Endothelial cell of umbilical vein (primary cell): ENCODE measurements at places on chromosomes 12 and 14. TPM values are rescaled to one million over a fixed set of nuclear protein-coding genes. Genes with fewer than 3 reads are reported as not detected.

- no peak for DNase-seq
Observed at GRCh38 chr12:23535441-23535840, 414.0 kb downstream of the SOX5 start.

GRCh38 chr14:70907176-70907995, at the start of gene PCNX1:
Gene PCNX1 (plus strand): TSS chr14:70907459. CDS start chr14:70907851, 392 bp downstream.
- peak; percentile 79 for DNase-seq

GRCh38 chr14:50677527-50678063, 9.5 kb upstream of the SAV1 start:
- DNase-seq, result peak; percentile 74

- DNase-seq, result peak; percentile 58
Observed at GRCh38 chr14:51776102-51776894, 84.1 kb upstream of the GNG2 start.

DNA sequence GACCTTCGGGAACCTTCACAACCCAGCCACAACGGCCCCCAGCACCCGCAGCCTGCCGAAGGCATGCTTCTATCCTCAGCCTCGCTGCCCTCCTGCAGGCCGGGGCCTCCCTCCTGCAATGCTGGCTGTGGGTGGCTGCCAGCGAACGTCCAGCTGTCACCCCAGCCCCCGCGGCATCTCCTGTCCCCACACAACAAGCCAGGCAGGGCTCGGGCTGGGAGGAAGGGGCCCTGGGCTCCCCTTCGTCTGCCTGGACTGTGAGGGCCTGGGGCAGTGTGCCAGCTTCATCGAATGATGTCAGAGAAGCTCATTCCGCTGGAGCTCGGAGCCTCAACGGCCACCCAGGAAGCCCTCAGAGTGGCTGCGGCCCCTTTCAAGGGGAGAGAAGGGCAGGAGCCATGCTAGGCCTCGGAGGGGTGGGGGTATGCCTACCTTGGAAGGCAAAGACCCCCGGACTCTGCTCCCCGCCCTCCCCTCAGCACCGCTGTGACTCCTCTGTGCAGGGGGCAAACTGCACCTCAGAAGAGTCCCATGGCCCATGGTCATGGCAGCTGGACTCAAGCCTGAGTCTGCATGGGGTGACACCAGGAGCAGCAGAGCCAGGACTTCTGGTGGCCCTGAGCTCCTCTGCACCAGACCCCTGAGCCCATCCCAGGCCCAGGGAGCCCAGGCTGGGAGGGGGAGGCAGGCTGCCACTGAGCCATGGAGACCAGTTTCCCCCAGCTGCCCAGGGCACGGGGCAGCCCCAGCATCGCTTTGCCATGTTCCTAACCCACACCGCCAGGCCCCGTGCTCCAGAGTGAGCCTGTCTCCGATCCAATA, 24.7 kb upstream of the C14orf180 start:
- DNase-seq, result no peak

Gene KRT73
- not detected in 2 replicates for total RNA-seq

- no peak for DNase-seq
Observed at GRCh38 chr14:89621009-89621421, 204.0 kb upstream of the FOXN3 start.

- no peak for DNase-seq
Observed at GRCh38 chr12:25896981-25897380, 61.5 kb upstream of the RASSF8 start.

DNA sequence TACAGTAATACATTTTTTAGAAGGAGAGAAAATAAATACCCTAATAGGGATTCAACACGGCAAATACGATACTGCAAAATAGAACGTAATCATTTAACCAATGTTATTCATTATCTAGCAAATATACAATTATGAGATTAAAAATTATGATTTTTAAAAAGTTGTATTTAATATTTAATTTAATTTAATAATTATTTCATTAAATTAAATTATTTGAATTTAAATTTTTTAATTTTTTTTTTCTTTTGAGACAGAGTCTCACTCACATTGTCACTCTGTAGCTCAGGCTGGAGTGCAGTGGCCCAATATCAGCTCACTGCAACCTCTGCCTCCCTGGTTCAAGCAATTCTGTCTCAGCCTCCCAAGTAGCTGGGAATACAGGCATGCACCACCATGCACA, 42.0 kb downstream of the GXYLT1 start:
- DNase-seq, result no peak

DNA sequence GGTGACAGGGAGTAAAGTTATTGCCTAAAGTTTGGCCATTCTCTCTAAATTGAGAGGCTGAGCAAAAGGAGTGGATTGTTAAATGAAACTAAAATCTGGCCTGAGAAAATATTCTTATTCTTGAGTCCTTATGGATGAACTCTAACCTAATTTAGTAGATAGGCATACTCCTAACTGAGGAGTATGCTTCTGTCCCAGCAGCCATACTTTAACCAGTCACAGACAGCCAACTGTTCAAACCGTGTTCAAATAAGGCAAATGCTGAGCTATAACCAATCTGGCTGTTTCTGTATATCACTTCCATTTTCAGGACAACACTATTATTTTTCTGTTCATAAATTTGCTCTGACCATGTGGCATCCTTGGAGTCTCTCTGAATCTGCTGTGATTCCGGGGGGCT, 75.9 kb upstream of the RERGL start:
- no peak for DNase-seq

- DNase-seq, result no peak
Observed at GRCh38 chr12:125121106-125121505, 55.9 kb downstream of the AACS start.

DNA sequence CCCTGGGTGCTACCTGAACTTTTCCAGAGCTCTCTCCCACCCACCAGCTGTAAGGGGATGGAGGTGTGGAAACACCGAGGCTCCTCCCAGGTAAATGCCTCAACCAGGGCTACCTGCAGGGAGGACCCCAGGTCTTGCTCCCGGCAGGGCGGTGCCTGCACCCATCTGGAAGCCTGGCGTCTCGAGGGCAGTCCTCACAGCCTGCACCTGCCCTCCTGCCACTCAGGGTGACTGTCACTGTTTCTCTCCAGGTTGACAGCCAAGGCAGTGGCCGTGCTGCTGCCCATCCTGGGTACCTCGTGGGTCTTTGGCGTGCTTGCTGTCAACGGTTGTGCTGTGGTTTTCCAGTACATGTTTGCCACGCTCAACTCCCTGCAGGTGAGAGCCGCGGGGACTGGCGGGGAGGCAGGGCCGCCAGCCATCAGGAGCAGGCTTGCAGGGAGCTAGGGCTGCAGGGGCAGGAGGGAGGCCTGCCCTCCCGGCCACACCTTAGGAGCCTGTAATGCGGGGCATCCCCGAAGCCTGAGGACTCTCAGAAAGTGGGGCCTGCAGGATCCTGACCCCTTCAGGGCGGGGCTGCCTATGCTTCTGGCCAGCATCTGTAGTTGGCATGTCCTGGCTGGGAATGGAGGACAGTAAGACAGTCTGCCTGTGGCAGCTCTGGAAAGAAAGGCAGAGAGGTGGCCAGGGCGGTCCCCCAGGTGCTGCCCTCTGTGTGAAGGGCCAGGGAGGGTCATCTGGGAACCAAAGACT, 182.3 kb downstream of the ADGRD1 start:
- no peak for DNase-seq

DNA sequence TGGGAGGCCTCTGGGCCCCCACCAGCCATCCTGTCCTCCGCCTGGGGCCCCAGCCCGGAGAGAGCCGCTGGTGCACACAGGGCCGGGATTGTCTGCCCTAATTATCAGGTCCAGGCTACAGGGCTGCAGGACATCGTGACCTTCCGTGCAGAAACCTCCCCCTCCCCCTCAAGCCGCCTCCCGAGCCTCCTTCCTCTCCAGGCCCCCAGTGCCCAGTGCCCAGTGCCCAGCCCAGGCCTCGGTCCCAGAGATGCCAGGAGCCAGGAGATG, 729 bp upstream of the GAPDH start:
- DNase-seq, result peak; percentile 62

- no peak for DNase-seq
Observed at GRCh38 chr12:114809097-114809496, 125.1 kb upstream of the TBX3 start.

DNA sequence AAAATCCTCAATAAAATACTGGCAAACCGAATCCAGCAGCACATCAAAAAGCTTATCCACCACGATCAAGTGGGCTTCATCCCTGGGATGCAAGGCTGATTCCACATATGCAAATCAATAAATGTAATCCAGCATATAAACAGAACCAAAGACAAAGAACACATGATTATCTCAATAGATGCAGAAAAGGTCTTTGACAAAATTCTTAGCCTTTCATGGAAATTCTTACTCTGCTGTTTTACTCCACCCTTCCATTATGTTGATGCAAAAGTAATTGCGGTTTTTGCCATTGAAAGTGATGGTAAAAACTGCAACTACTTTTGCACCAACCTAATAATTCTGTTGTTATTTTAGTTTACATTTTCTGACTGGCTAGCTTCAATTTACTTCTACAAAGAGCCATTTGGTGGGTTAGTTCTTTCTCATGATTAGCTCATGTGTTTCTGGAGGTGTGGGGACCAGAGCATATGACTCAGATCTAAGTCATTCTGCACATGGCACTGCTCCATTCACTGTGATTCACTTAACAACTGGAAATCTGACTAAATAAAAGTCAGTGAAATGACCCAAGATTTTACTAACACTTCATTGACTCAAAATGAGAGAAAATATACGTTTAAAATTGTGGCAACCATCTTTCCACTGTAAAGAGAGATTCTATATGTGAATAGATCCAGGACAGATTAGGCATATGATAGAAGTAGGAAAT, 99.9 kb downstream of the TMTC3 start:
- peak; percentile 89 for DNase-seq

- DNase-seq, result no peak
Observed at GRCh38 chr12:106883426-106883825, 72.3 kb upstream of the TMEM263 start.

GRCh38 chr14:106788534-106788933, 1262.2 kb downstream of the TMEM121 start:
- no peak for DNase-seq

- DNase-seq, result peak; percentile 36
Observed at GRCh38 chr14:69580009-69580577, 5.4 kb upstream of the CCDC177 start.

- DNase-seq, result no peak
Observed at GRCh38 chr14:65186951-65187350, 84.6 kb upstream of the MAX start.

DNA sequence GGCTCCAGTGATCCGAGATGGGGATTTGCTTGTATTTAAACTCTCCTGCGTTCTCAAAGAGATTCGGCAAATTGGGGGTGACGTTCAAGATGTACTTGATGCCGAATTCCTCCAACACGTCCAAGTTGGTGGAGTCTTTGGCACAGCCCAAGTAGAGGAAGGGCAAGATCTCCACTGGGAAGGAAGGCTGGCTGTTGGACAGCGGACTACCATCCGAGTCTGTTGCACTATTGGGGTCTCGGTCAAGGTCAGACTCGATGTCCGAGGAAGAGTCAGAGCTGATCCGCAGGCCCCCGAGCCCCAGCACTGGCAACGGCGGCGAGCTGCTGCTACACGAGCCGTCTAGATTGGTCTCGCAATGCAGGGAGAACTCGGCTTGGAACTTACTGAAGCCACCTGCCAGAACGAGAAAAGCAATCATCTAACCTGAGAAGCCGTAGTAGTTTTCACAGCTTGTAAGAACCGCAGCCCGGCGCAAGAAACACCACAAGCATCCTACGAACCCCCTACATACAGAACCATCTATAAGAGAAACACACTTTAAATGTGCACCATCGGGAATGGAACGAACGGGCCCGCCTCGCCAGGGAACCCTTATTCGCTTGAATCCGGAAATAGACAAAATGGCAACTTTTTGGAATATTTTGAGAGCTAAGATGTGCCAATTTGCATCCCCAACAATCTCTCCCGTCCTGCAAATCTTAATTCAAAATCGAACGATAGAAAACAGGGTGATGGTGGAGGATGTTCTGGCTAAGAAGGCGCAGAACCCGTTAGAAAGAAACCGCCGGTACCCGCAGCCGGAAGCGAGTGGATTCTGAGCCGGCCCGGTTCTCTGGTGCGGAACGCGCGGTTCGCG, 1.4 kb downstream of the DUSP6 start:
- DNase-seq, result peak; percentile 45

Gene PRIMA1
- not detected in 2 replicates for total RNA-seq

DNA sequence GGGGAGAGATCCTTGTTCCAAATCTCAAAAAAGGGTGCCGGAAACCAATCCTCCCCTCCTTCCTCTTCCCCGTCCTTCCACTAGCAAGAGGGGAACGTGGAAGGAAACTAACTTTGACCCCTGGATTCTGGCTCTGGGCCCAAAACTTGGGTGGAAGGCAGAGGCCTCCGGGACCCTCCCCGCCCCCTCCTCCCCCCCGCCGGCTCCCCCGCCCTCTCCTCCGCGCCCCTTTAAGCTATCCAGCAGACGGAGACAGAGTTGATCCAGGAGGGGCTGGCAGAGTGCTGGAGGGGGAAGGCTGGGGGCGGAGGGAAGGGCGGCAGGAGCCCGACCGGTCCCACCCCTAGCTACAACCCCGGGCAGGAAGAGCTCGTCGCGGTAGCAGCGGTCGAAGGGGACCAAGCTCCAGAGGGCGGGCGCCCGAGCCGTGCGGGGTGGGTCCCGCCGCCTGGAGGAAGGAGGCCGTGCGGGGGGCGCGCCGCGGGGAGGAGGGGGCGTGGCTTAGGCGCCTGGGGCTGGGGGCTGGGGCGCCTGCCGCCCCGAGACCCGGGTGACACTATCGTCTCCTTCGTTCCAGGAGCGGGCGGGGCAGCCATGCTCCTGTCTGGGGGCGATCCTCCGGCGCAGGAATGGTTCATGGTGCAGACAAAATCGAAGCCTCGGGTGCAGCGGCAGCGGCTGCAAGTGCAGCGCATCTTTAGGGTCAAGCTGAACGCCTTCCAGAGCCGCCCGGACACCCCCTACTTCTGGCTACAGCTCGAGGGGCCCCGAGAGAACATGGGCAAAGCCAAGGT, at the start of gene NYNRIN:
Gene NYNRIN (plus strand): TSS at position 351 of the 794 bp plus-strand sequence. CDS start 244 bp downstream, at position 595.
- peak; percentile 58 for DNase-seq

GRCh38 chr14:92473261-92473968, 40.2 kb upstream of the RIN3 start:
- no peak for DNase-seq

Gene NPFF
- total RNA-seq, result not detected in 2 replicates

GRCh38 chr12:117359029-117359845, 2.2 kb downstream of the NOS1 start:
- no peak for DNase-seq

GRCh38 chr12:49789992-49790391, 38.2 kb downstream of the NCKAP5L start:
- DNase-seq, result peak; percentile 42

DNA sequence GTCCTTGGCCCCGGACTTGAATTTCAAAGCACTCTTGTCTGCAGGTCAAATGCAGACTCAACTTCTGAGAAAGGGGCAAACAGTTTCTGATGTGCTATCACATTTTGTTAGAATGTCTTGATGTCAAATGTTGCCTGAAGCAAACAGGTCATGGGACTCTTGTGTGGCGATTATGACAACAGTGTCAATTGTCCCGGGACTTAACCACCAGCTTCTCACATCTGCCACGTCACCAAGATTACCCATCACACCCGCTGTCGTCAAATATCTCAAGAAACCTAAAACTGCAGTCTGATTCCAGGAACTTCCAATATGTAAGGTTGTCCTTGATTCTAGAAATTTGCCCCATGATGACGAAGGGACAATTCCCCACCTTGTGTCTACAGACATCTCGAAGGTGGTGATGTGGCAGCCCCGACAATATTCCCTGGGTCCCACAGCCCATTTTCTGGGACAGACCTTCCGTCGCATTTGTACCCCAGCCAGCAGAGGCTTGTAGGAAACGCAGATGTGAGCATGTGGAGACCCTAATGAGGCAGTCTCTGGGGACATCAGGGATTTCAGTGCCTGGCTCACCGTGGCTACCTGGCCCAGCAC, 21.3 kb downstream of the LRTM2 start:
- no peak for DNase-seq
